ENCODE measurements at places on chromosomes 1 and 21.

GRCh38 chr1:238027366-238027765, 136.6 kb upstream of the ZP4 start:
- H3K36me3 ChIP-seq, result no peaks in the 10 kb centered on the region
- H3K27ac ChIP-seq, result no peak overlapping the region
- DNase-seq, result no peak
- no peaks in the 10 kb centered on the region for H3K4me1 ChIP-seq
- no peak overlapping the region for H3K4me3 ChIP-seq

GRCh38 chr1:64675718-64676345, 69.0 kb upstream of the RAVER2 start:
- H3K27me3 ChIP-seq, result no peaks in the 10 kb centered on the region
- no peak for DNase-seq
- no peak overlapping the region for H3K27ac ChIP-seq
- H3K4me1 ChIP-seq, result no peaks in the 10 kb centered on the region
- H3K36me3 ChIP-seq, result no peaks in the 10 kb centered on the region

- H3K36me3 ChIP-seq, result no peaks in the 10 kb centered on the region
- H3K4me3 ChIP-seq, result no peak overlapping the region
- H3K4me1 ChIP-seq, result peaks cover 2% of the 10 kb centered on the region
- peaks cover 7% of the 10 kb centered on the region for H3K27me3 ChIP-seq
- DNase-seq, result no peak
Observed at GRCh38 chr1:18682375-18682774, 51.7 kb downstream of the PAX7 start.

DNA sequence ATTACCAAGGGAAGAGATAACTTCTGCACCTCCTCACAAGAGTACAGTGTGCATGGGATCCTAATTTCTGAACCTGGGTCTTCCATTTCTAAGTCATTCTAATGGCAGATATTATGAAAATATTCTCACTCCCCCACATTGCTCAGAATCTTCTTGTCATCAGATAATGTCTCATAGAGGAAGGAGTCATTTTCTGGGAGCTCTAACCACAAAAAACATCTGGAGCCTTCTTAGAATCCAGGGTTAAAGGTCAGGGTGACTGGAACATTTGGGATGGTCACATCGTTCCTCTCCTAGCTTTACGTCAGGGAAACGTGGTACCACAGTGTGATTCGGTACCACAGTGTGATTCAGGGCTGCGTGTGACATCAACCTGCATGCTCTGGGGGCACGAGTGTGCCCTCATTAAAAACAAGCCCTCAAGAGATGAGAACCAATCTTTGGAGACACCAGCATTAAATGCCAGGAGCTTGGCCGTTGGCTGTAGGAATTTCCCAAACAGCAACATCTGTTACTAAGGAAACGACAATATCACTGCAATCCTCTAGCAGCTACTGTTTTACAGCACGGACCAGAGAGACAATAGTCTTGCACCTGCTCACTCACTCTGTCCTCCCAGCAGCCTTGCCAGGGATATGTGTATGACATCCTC, 179.1 kb downstream of the PSMG1 start:
- H3K4me3 ChIP-seq, result no peak overlapping the region
- H3K4me1 ChIP-seq, result peaks cover 36% of the 10 kb centered on the region
- DNase-seq, result no peak
- H3K36me3 ChIP-seq, result no peaks in the 10 kb centered on the region
- H3K27ac ChIP-seq, result peak overlapping the region; percentile 94
- H3K27me3 ChIP-seq, result no peaks in the 10 kb centered on the region

- H3K27me3 ChIP-seq, result no peaks in the 10 kb centered on the region
- no peaks in the 10 kb centered on the region for H3K36me3 ChIP-seq
- no peaks in the 10 kb centered on the region for H3K4me1 ChIP-seq
- no peak overlapping the region for H3K27ac ChIP-seq
- H3K4me3 ChIP-seq, result no peak overlapping the region
Observed at GRCh38 chr1:164569866-164570265, 10.9 kb downstream of the PBX1 start.

- H3K4me3 ChIP-seq, result no peak overlapping the region
- no peak for DNase-seq
- H3K27me3 ChIP-seq, result peaks cover 23% of the 10 kb centered on the region
- H3K36me3 ChIP-seq, result no peaks in the 10 kb centered on the region
- no peak overlapping the region for H3K27ac ChIP-seq
- no peaks in the 10 kb centered on the region for H3K4me1 ChIP-seq
Observed at GRCh38 chr1:180136331-180136967, 18.2 kb upstream of the QSOX1 start.

GRCh38 chr1:33578557-33579448, 106.4 kb downstream of the ZSCAN20 start:
- no peaks in the 10 kb centered on the region for H3K36me3 ChIP-seq
- no peak for DNase-seq
- no peaks in the 10 kb centered on the region for H3K4me1 ChIP-seq
- no peak overlapping the region for H3K4me3 ChIP-seq

GRCh38 chr1:85296980-85297379, 20.5 kb upstream of the BCL10 start:
- peak overlapping the region; percentile 3 for H3K27ac ChIP-seq
- peaks cover 35% of the 10 kb centered on the region for H3K27me3 ChIP-seq
- no peak overlapping the region for H3K4me3 ChIP-seq
- H3K36me3 ChIP-seq, result no peaks in the 10 kb centered on the region
- no peak for DNase-seq
- H3K4me1 ChIP-seq, result peaks cover 16% of the 10 kb centered on the region

DNA sequence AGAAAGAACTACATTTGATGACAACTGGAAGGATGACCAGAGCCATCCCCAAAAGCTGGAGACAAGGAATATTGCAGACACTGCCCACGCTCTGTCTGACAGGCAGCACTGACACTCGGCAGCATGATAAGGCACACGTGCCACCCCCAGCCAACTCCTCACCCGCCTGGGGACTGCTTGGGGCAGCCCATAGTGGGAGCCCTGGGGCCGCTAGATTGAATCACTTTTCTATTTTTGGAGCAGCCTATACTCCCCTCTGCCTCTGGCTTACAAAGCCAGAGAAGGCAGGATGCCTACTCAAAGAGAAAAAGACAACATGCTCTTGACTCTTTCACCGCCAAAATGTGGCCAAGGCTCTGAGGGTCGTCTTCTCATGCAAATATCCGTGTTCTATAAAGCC, 1.3 kb downstream of the SMG5 start:
- H3K4me3 ChIP-seq, result peak overlapping the region; percentile 97
- H3K36me3 ChIP-seq, result peaks cover 32% of the 10 kb centered on the region
- H3K27ac ChIP-seq, result peak overlapping the region; percentile 94
- DNase-seq, result peak; percentile 49
- no peaks in the 10 kb centered on the region for H3K27me3 ChIP-seq
- H3K4me1 ChIP-seq, result peaks cover 38% of the 10 kb centered on the region

GRCh38 chr1:217985641-217986040, 299.5 kb upstream of the RRP15 start:
- no peak for DNase-seq
- no peaks in the 10 kb centered on the region for H3K36me3 ChIP-seq
- H3K4me3 ChIP-seq, result no peak overlapping the region
- H3K27me3 ChIP-seq, result no peaks in the 10 kb centered on the region
- no peak overlapping the region for H3K27ac ChIP-seq

GRCh38 chr21:31886915-31887314, 14.1 kb downstream of the HUNK start:
- no peaks in the 10 kb centered on the region for H3K36me3 ChIP-seq
- no peaks in the 10 kb centered on the region for H3K4me1 ChIP-seq
- no peak for DNase-seq
- H3K4me3 ChIP-seq, result no peak overlapping the region
- no peak overlapping the region for H3K27ac ChIP-seq
- H3K27me3 ChIP-seq, result no peaks in the 10 kb centered on the region

- H3K4me3 ChIP-seq, result no peak overlapping the region
- no peak for DNase-seq
- H3K4me1 ChIP-seq, result peaks cover 58% of the 10 kb centered on the region
- H3K36me3 ChIP-seq, result peaks cover 50% of the 10 kb centered on the region
- no peaks in the 10 kb centered on the region for H3K27me3 ChIP-seq
Observed at GRCh38 chr1:12342401-12343003, 112.7 kb downstream of the VPS13D start.
